Sigmoid colon (tissue), 7 donors: ENCODE measurements at places on chromosomes 2 and 18. TPM values are rescaled to one million over a fixed set of nuclear protein-coding genes. Genes with fewer than 3 reads are reported as not detected.
A peak's percentile ranks its signal among the peaks of the same experiment; 100 is the strongest.

- DNase-seq: no peak
These were observed 245.5 kb downstream of the MYCN start for GRCh38 chr2:16185801-16186272.

- DNase-seq: no peak
These were observed 162.1 kb upstream of the XIRP2 start for GRCh38 chr2:166725927-166726924.

DNA sequence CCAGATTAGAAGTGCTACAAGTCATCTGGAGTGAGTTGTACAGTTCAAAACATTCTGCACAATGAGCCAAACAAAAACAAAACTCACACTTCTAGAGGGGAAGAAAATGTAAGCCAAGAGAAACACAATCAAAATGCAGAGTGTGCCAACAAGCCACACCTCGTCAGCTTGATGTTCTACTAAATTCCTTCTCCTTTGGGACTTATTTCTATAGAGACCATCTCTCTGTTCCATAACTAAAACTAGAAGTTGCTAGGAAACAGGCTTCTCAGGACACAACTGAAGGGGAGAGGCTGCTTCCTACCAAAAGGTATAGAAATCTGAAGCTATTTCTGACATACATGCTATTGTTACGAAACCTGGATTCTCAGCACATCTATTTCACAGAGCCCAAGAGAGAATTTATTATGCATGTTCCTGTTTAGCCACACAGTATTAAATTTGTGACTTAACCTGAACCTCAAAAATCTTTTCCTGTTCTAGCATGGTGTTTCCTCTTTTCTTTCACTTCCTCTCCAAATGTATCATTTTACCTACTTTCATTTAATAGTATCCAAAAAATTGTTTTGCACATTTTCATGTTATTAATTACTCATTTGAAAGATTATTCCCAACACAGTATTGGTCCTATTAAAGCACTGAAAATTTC lies 211.4 kb upstream of the CCDC150 start:
- no peak for DNase-seq

DNA sequence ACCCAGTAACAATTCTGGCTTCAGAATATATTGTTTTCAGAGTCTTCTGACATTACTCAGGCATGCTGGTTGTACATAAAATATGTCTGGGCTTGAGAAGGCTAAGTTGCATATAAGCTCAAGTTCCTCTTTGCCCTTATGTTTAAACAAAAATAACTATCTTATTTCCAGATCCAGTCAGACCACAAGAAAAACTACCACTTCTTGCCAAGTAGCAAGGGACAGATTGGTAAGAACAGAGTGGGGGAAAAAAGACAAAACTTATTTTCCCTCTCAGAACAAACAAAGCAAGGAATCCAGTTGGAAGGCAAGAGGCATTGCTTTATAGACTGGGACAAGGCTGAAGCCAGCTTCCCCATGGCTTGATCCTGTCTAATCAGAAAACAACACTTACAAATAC lies 1036.7 kb upstream of the CELF4 start:
- DNase-seq: no peak

- no peak for DNase-seq
These were observed at the start of gene M1AP for GRCh38 chr2:74648009-74648443. Gene M1AP, minus strand, starts transcription at chr2:74648330. Its CDS starts 8,055 bp downstream, at chr2:74640275.

- DNase-seq: no peak
These were observed 83.5 kb downstream of the OSBPL6 start for GRCh38 chr2:178277741-178278197.

GRCh38 chr18:76948345-76948744 lies 126.0 kb downstream of the ZNF236 start:
- DNase-seq: no peak

GRCh38 chr2:119156105-119156890 lies 2.3 kb downstream of the C1QL2 start:
- no peak for DNase-seq

- DNase-seq: no peak
These were observed 10.2 kb downstream of the TMEM247 start for GRCh38 chr2:46489423-46490174.

GRCh38 chr2:45979065-45979464 lies 318.1 kb upstream of the EPAS1 start:
- peak; percentile 9 for DNase-seq

DNA sequence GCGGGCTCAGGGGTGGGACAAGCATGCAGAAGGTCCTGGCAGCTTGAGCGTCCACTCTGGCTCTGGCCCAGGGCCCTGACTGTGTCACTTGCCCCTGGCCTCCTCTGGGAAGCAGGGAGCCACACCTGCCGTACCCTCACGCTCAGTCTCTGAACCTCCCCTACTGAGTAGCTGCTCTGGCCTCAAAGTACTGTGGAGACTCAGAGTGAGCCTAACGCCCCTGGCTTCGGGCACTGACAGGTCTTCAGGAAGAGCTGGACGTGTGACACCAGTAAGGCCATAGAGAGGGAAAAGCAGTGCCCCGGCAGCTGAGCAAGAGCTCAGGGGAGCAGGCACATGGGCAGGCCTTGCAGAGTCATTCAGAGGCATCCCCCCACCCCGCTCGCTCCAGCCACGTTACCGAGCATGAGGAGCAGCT lies 73.3 kb downstream of the SFXN5 start:
- DNase-seq: peak; percentile 40

- DNase-seq: no peak
These were observed 15.0 kb downstream of the SMAD4 start for GRCh38 chr18:51044928-51045585.

DNA sequence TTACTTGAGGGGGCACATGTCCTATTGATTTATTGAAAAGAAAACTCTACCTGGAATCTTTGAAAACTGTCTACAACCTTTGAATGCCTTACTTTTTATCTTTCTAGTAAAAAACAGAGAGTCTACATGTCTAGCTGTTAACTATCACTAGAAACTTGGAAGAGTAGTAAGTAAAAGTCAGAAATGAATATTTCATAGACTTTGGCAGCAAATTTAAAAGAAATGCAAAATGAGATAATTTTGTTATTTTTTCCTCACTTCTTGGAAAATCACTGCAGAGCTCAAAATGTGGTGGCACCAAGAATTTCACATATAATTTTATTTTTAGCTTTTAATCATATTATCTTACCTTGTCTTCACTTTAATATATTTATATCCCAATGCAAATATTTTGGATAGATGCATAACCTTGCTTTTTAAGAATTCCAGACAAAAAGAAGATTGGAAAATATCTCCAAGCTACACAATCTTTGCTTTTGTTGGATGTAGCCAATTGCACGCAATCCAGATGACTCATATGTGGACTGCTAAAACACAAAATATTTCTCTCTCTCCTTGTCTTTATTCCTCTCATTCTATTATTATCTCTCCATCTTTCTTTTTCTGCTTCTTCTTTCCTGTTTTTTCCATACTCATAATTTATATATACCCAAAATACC lies 92.2 kb upstream of the DSEL start:
- no peak for DNase-seq

- no peak for DNase-seq
These were observed 11.0 kb downstream of the EN1 start for GRCh38 chr2:118836411-118836930.

DNA sequence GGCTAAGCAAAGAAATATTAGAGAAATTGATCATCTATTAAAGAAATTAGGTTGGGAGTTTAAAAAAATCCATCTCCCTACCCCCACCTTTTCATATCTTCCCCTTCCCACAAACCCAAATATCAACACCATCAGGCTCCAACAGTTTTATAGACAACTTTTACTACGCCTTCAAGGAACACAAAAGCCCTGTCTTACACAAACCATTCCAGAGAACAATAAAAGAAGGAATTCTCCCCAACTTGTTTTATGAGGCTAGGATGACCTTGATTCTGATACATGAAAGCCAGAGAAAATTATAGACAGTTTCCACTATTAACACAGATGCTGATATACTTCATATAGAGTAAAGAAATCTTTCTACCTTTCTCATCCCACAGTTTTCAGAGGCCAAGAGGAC lies 211.6 kb downstream of the OSR1 start:
- no peak for DNase-seq

DNA sequence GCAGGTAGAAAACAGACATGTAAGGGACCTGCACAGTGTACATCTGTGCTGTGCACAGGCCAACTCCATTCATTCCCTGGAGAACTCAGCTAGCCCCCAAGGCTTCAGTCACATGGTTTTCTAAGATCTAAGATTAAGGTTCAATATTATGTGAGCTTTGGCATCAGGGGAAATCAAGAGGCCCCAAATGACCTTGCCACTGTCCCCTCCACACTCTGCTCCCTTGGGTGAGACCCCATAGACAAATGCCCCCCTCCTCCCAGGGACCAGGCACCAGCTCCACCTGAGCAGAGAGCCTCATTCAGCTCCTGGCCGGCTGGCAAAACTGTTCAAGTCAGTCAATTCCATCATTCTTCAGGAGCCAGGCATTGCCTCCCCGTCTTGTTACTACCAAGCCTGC lies 93.6 kb upstream of the TMEM18 start:
- no peak for DNase-seq

- DNase-seq: peak; percentile 65
These were observed 21.9 kb upstream of the SLC66A3 start for GRCh38 chr2:11133238-11133935.

- peak; percentile 93 for DNase-seq
These were observed 75.0 kb downstream of the CTIF start for GRCh38 chr18:48613589-48614404.

DNA sequence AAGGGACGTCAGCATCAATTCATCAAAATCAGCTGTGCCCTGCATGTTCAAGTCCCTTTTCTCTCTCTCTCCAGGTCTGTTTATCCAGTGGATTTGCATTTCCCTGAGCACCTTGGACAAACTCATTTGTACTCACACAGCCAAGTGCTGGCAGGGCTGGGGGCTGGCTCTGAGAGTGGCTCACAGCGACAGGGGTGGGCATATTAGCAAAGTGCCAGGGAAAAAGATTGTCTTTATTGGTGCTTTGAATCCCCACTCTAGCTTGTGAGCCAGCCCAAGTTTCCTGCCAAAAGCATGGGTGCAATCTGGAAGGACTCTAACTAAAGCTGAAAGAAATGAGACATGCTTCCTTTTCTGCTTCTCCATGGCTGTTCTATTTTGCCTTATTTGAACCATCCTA lies 56.6 kb downstream of the ACOXL start:
- no peak for DNase-seq

DNA sequence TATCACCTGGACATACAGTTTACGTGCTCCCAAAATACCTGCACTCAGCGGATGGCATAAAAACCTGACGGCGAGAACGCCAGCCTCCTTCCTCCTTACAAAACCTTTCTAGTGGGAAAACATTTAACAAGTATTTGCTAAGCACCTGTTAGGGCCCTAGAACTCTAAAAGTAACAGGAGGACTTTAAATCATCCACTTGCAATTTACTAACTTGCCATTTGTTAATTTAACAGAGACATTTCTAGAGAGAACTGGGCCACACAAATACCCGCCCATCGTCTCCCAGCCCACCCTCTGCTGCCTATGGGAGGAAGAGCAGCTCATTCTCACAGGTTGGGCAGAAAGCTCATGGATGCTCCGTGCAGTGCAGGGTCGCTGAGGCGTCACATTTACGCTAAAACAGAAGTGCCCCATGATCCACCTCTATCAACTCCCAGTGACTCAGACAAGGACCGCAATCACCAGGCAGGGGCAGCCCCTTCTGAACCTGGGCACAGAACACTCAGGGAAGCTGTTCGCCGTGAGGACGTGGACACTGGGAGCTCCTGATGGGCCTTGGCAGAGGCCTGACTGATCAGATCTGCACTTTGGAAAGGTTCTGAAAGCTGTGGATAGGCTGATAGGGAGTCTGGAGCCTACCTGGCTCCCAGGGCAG lies 106.9 kb downstream of the HDAC4 start:
- DNase-seq: peak; percentile 55

Gene GRB14
- 14.0 TPM for total RNA-seq

Gene REG3G
- not detected for total RNA-seq

Gene IL1RL1
- 5.4 TPM for total RNA-seq

Gene CPO
- total RNA-seq: 1.1 TPM

Gene TCF23
- total RNA-seq: not detected

Gene STK39
- 21.4 TPM for total RNA-seq

Gene NTSR2
- not detected for total RNA-seq
